ENCODE measurements at places on chromosomes 7 and 10.

- DNase-seq = no peak
Measured at GRCh38 chr10:70558295-70558694, 44.2 kb downstream of the PRF1 start.

DNA sequence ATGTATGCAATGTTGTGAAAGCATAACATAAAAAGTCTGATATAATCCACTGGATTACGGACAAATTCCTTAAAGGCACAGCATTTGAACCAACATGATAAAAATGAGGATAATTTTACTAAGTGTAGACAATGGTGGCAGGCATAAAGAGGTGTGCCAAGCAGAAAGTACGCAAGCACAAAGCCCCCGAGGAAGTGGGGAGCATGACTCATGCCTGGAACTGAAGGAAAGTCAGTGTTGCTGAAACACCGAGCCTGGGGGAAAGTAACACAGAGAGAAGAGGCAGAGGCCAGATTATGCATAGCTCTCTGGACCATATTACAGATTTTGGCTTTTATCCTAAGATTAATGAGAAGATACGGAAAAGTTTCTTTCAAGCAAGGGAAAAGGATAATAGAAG lies 490.0 kb upstream of the PHF14 start:
- DNase-seq = no peak

DNA sequence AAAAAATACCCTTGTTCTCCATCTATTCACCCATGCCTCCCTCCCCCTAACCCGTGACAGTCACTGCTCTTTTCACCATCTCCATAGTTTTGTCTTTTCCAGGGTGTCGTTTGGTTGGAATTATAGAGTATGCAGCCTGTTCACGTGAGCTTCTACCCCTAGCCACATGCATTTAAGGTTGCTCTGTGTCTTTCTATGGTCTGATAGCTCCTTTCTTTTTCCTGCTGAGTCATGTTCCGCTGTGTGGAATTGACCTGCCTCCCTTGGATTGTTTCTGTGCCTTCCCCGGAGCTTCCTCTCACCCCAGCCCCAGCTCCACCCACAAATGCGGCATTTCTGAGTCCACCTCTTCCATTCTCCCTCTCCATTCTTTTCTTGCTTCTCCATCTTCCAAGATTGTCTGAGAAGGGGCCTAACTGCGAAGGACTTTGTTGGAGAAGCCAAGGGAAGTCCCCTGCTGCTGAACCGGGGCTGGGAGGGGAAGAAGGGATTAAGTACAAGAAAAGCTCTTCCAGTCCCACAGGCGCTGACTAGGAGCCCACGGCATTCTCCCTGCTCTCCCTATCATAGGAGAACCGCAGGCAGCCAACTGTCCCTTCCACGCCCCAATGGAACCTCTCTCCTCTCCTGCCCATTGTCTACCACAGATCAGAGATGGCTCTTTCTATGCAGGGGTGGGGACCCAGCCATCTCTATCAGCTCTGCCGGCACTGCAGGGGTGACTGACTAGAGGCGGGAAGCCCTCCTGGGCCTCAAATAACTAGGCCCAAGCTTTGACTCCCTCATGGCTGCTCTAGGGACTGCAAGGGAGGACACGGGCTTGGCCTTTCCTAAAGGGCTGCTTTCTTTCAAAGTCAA lies 87.5 kb upstream of the ANLN start:
- no peak for DNase-seq

DNA sequence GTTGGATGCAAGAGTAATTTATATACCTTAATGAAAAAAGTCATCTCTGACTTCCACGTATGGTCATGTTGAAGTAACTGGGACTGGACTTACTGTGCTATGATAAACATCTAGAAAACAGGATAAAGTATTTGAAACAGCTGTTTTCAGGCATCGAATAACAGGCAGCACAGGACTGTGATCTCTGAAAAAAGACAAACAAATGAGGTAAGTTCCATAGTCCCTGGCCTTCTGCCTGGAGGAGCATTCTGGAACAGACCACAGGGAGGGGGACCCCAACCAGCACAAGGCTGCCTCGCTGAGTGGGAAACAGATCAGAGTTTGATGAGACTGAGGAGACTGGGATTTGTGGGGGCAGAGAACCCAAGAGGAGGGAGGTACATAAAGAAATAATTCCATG lies 89.1 kb upstream of the HABP2 start:
- DNase-seq = no peak

DNA sequence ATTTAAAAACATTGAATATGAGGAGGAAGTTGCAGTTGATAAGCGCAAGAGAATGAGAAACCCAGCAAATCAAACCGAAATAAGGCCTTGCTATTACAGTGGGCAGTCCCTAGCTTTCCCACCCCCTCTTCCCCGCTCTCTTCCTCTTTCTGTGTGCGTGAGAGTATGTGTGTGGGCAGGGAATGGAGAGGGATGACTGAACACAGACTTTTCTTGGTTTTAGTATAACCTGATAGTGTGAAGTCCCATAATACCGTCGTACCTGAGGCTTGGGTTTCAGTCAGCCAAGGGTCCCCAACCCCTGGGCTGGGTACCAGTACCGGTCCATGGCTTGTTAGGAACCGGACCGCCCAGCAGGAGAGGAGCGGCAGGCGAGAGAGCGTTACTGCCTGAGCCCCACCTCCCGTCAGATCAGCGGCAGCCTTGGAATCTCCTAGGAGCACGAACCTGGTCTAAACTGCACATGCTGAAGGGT lies 255.3 kb downstream of the CELF2 start:
- DNase-seq = no peak

DNA sequence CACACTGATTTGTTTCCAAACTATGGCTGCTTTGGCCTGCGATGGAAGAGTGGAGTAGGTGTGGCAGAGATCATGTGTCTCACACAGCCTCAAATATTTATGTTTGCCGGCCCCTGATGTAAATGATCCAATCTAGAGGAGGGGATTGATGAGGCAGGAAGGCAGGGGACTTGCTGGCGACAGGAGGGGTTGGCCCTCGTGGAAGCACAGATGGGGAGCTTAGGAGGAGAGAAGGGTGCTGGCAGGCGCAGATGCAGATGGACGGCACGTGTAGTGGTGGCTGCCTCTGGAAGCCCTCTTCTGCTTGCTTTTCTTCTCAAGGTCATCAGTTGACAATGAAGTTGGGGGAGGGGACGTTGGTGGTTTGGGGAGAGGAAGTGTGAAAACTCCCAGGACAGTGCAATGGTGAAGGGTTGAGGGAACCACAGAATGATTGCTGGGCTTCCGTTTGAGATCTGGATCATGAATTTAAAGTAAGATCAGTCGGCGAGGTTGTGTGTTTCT lies 15.4 kb downstream of the COL13A1 start:
- no peak for DNase-seq

GRCh38 chr10:75425291-75426079 lies 5.9 kb upstream of the LRMDA start:
- no peak for DNase-seq

DNA sequence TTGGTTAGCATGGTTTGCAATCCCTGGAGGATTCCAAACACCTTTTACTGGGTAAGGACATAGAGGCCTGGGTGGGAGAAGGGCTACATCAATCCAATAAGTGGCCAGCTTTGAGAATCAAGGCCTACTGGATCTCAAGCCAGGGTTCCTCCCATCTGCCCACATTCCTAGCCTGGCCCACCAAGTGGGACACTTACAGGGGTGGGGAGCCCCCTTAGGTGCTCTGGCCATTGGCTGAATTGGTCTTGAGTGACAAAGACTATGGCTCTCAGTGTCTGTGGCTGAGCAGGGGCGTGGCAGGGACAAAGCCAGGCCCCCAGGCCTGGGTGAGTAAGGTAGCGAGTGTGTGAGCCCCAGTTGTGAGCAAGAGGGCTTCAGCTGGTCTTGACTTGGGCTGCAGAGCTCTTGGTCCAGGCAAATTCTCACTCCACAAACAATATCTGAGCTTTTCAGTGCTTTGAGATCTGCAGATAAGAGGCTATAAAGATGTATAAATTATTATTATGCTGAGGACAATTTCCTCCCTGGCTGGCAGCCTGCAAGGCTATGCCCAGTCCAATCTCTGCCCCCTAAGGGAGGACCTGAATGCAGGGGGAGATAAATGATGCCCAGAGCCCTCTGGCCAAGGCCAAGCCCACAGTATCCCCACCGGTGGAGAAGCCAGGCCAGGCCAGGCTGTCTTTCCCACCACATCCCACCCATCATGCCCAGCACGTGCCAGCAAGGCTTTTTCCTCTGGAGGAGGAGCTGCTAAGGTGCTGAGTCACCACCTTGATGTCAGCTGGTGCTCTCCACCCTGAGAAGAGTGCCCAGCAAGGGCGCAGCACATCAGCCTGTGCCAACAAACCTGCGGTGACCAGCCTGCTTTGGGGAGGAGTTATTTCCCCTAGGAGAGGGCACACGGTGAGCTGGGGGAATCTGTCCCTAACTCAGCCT lies 80.7 kb upstream of the DUSP5 start:
- no peak for DNase-seq
